GM12878 (cell line): ENCODE measurements at places on chromosomes 1 and 21. TPM values are rescaled to one million over a fixed set of nuclear protein-coding genes. Genes with fewer than 3 reads are reported as not detected.

The ALX3 gene
- not detected in 2 replicates for total RNA-seq

The ORC1 gene
- total RNA-seq, result 24.5 and 27.2 TPM in 2 replicates

The CYP4X1 gene
- not detected in 2 replicates for total RNA-seq

The RNU1-1 gene
- total RNA-seq, result 2,403 and 2,678 TPM in 2 replicates

The SLC5A9 gene
- not detected in 2 replicates for total RNA-seq

The FABP3 gene
- total RNA-seq, result 0.43 TPM in 1 of 2 replicates, not detected in the other

DNA sequence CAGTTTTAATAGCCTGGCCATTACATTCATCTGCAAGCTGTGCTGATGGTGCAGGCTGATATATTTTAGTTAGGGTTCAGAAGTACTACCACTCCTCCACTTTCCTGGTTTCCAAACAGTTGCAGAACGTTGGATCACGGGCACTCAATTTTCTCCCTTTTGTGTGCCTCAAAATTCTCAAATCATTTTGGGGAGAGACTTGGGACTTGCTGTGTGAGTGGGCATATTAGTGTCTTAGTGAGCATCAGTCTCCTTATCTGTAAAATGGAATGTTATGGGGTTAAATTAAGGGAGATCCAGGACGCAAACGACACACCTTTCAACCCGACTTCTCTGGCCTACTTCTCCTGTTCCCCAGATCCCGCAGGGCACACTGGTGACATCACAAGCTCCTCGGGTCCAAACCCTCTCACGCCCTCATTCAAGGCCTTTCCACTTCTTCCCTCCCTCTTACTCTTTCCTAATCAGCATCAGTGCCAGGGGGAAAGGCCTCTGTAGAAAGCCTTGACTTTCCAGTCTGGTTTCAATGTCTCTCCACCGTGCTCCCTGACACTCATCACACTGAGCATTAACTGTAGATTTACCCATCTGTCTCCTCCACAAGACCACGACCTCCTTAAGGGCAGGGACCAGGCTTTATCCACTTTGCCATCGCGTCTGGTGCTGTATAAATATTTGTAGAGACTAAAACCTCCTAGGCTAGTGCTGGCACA lies 1.2 kb downstream of the PIGP start:
- no peak for DNase-seq

DNA sequence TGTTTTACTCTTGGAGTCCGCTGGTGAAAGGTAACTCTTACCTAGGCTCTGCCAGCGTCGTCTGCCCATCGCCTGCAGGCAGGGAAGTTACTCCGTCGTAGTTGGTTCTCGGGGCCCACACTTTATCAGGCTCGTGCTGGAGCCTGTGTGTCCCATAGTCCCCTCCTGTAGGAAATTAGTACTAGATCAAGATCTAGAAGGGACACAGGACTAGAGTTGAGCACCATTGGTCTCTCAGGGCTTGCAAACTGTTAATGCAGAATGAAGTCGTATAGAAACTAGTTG lies 940 bp downstream of the SRRM1 start:
- no peak for DNase-seq

DNA sequence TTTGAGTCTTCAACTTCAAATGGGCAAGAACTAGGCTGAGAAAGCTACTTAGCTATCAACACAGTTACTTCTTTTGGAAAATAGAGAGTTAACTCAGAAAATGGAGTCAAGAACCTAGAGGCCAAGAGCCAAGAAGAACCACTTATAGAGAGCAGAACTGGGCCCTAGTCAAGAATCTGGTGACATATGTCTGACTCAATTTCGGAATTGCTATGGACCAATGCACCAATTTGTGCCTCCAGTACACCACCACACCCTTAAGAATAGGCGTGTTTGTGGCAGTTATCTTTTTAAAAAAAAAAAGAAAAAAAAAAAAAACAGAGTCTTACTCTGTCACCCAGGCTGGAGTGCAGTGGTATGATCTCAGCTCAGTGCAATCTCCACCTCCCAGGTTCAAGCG lies 7.8 kb downstream of the S100A2 start:
- no peak for DNase-seq

DNA sequence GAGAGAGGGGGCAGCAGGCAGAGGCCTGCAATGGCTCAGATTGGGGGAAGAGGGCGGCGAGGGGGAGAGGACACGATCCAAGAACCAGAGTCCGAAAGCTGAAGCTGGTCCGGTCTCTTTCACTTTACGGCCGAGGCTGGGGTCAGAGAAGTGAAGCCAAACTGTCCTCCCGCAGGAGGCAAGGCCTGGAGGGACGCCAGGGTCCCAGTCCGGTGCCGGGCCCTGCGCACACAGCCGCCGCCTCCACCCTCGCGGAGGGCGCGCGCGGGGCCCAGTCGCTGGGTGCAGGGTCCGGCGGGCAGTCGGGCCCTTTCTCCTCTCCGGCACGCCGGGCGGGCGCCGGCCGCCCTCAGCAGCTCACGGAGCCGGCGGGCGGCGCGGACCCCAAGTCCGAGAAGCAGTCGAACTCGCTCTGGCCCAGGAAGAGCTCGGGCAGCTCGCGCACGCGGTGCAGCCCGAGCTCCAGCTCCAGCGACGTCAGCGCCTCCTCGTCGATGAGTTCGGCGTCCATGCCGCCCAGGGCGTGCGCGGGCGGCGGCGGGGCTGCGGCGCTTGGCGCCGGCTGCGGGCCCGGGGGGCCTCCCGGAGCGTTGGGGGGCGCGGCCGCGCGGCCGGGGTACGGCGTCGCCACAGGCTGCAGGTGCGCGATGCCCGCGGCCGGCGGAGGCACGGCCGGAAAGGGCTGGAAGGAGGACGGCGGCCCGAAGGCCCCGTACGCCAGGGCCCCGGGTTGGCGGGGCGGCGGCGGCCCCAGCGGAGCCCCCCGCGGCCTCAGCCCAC lies 749 bp downstream of the CITED4 start:
- no peak for DNase-seq

GRCh38 chr1:16342331-16343062 lies 9.8 kb downstream of the FBXO42 start:
- no peak for DNase-seq

DNA sequence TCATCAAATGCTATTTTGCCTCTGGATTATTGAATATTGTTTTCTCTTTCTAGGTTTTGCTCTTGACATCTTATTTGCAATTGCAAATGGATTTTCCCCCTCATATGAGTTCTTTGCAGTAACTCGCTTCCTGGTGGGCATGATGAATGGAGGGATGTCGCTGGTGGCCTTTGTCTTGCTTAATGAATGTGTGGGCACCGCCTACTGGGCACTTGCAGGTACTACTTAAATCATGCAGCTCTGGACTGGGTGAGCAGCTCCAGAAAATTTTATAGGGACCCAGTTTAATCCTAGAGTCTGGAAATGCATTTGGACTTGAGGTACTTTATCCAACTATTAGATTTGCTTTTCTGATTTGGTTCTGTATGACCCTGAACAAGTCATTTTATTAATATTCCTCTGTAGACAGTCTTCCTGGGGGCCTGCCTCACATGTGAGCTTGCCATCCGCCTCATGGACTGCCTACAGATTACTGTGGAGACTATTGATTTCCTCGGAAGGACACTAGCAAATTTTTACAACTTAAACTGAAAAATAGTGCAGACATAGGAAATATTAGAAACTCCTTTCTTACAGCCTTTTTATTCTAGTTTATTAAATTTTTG lies 44.5 kb downstream of the SLC22A15 start:
- no peak for DNase-seq

GRCh38 chr1:220149742-220150141 lies 55.8 kb downstream of the IARS2 start:
- no peak for DNase-seq

GRCh38 chr1:84155517-84155916 lies 11.4 kb downstream of the PRKACB start:
- DNase-seq, result no peak

DNA sequence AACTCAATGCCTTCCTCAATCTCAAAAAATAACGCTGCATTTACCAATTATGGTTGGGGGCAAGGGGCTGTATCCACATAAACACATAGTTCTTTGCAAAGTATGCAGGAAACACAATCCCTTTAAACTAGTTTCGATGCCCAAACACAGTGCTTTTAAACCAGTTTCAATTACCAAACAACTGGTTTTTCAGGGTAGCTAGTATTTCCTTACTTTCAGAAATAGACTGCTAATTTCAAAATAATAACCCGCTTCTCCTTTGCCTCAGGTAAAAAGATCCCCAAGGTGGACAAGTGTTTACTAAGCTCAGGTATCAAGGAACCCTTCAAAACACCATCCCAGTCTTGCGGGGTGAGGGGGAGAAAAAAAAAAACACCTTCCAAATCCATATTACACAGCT lies 2.8 kb downstream of the SIPA1L2 start:
- DNase-seq, result no peak

DNA sequence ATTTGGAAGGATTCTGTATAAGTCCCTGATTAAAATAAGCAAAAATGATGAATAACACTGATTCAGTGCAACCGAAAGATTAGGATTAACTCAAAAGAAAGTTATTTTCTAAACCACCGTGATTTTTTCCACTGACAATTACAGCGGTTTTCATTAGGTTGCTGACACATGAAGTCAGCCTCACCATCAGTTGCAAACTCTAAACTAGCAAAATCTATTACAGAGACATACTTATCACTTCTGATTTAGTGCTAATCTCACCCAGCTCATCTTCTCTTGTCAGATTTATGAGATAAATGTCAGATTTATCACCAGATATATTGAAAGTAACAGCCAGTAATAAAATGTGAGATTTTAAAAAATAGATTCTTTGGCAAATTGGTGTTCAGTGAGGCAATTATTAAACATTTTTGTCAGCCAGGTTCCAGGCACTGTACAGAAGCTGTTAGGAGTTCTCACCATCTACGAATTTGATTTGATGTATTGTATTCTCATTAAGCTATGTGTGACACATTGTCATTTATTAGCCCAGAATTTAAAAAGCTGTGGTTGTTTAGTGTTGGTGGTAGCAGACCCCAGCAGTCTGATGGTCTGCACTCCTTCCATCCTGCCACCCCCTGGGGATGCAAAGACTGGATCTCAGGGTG lies 37.3 kb upstream of the LGALS8 start:
- no peak for DNase-seq

GRCh38 chr1:27005166-27005530 lies 7.5 kb downstream of the TENT5B start:
- no peak for DNase-seq

DNA sequence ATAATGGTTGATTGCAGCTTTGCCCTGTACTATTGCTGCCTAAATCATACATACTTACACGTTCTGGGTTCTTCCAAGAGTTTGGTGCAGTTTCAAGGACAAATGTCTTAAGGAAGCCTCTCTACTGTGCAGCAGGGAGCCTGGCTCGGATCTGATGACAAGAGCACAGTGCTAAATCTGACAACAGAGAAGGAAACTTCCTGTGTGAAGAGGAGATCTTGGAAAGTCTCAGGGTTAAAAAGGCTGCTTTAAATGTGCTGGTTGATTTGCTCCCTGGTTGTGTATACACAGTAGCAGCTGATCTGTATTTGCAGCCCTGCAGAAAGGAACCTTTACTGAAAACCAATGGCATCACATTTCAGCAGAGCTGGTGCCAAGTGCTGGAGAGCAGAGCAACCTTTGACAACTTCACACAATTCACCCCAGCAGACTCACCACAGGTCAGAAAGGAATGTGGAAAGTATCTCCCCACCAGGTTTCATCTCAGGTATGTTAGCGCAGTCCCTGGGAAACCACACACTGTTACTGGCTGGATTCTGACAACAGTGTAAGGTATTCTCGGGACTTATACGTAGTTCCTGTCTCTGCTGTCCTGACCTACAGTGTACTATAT lies 355.0 kb upstream of the ESRRG start:
- DNase-seq, result no peak

DNA sequence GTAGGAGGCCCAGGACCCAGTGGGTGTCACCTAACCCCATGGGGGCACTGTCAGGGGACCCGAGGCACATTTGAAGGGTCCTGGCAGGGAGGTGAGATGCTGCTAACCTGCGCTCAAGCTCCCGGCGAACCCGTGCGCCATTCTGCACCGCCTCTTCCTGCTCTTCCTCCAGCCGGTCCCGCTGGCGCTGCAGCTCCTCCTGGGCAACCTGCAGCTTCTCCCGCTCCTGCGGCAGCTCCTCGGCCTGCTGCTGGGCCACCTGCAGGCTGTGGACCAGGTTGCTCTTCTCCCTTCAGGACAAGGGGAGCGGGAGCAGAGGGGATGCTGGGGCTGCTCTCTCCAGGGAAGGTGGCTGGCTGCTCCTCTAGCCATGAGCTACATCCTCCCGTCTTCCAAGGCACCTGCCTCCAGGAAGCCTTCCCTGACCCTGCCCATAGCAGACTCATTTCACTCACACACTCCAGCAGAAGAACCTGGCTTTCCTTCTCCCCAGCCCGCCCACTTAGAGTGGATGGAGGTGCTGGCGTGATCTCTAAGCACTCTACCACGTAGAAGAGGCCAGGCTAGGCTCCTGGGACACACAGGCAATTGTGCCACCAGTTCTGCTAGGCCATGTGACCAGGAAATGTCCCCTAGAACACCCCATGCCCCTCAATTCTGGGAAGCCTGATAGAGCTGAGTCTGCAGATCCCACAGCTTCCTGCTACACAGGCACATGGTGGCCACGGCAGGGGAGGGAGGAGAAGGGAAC lies 15.2 kb upstream of the NBPF1 start:
- no peak for DNase-seq

DNA sequence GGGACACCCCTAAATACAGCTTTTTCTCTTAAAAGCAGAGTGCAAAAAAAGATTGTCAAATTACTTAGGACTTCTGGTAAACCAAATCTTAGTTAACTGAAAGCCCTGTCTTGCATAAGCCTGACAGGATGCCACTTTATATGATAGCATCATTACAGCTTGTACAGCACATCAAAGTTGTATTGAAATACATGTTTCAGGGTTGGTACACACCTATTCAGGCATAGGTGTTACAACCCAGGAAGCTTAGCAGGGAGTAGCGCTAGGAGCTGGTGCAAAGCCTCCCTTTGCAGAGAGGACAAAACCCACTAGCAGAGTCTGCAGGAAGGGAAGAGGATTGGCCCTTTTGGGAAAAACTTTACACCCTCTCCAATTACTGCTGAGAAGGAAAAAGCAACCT lies 258.9 kb upstream of the SGIP1 start:
- no peak for DNase-seq

DNA sequence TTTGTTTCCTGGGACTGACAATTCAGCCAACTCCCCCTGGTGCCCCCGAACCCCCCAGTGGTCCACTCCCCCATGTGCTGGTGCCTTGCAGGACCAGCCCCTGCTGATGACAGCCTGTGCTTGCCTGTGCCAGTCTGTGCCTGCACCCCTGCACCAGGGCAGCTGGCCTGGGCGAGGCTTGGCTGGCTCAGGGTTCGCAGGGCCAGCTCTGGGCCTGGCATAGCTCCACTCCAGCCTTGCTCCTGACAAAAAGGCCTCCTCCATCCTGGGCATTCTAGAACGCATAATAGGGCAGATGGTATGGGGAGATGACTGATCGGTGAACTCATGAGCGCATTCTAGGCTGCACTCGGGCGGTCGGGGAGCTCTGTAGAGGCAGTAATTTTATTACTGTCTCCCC lies 5.4 kb downstream of the CNTN2 start:
- no peak for DNase-seq
